Breast epithelium (tissue), 4 donors: ENCODE measurements at places on chromosomes 6 and 20. TPM values are rescaled to one million over a fixed set of nuclear protein-coding genes. Genes with fewer than 3 reads are reported as not detected.

The SLC22A2 gene
- not detected for total RNA-seq

The SCRT2 gene
- total RNA-seq = not detected

The MCHR2 gene
- not detected for total RNA-seq

The SMLR1 gene
- not detected for total RNA-seq

The SRSF3 gene
- total RNA-seq = 163 TPM

The GGTLC1 gene
- total RNA-seq = not detected

The CFB gene
- total RNA-seq = 130 TPM

The TDRD6 gene
- total RNA-seq = 2.5 TPM

The TUBB2B gene
- 7.5 TPM for total RNA-seq

The CASP8AP2 gene
- 17.7 TPM for total RNA-seq

The ZFP57 gene
- total RNA-seq = not detected

The CST3 gene
- 1,982 TPM for total RNA-seq

The RAD21L1 gene
- not detected for total RNA-seq

The RWDD2A gene
- total RNA-seq = 3.0 TPM

The PSORS1C2 gene
- total RNA-seq = not detected

The COMMD7 gene
- total RNA-seq = 30.9 TPM

The OR2H2 gene
- not detected for total RNA-seq

The C6orf58 gene
- not detected for total RNA-seq

The EPPIN gene
- total RNA-seq = not detected

The DEF6 gene
- 4.8 TPM for total RNA-seq

The TFAP2C gene
- total RNA-seq = 66.9 TPM

The ZNF391 gene
- 5.9 TPM for total RNA-seq

The PCMTD2 gene
- 119 TPM for total RNA-seq

The PKHD1 gene
- total RNA-seq = 0.44 TPM

The CRISP3 gene
- total RNA-seq = 9.2 TPM

The CSTF1 gene
- total RNA-seq = 53.4 TPM

The C20orf141 gene
- total RNA-seq = not detected

The SNAP91 gene
- 0.66 TPM for total RNA-seq

The BAG2 gene
- 4.2 TPM for total RNA-seq

The LY6G6D gene
- not detected for total RNA-seq

The TBP gene
- 23.6 TPM for total RNA-seq

The CLIC5 gene
- 4.9 TPM for total RNA-seq

The MDFI gene
- 36.1 TPM for total RNA-seq

The SLC44A4 gene
- total RNA-seq = 35.4 TPM

The LAMA4 gene
- 129 TPM for total RNA-seq

The MAP3K5 gene
- total RNA-seq = 40.0 TPM

The RGS19 gene
- 22.2 TPM for total RNA-seq

The RBCK1 gene
- total RNA-seq = 69.5 TPM

The RAET1L gene
- not detected for total RNA-seq

The ELOVL4 gene
- 1.3 TPM for total RNA-seq

The COL11A2 gene
- 0.32 TPM for total RNA-seq
